ENCODE measurements at places on chromosomes 7 and 10.

GRCh38 chr10:101007915-101008822, 8.6 kb downstream of the LZTS2 start:
- no peak for DNase-seq

- DNase-seq, result no peak
These were observed 15.3 kb upstream of the ASB4 start for GRCh38 chr7:95470452-95470851.

GRCh38 chr7:135341049-135341448, 107.4 kb downstream of the STRA8 start:
- DNase-seq, result no peak

DNA sequence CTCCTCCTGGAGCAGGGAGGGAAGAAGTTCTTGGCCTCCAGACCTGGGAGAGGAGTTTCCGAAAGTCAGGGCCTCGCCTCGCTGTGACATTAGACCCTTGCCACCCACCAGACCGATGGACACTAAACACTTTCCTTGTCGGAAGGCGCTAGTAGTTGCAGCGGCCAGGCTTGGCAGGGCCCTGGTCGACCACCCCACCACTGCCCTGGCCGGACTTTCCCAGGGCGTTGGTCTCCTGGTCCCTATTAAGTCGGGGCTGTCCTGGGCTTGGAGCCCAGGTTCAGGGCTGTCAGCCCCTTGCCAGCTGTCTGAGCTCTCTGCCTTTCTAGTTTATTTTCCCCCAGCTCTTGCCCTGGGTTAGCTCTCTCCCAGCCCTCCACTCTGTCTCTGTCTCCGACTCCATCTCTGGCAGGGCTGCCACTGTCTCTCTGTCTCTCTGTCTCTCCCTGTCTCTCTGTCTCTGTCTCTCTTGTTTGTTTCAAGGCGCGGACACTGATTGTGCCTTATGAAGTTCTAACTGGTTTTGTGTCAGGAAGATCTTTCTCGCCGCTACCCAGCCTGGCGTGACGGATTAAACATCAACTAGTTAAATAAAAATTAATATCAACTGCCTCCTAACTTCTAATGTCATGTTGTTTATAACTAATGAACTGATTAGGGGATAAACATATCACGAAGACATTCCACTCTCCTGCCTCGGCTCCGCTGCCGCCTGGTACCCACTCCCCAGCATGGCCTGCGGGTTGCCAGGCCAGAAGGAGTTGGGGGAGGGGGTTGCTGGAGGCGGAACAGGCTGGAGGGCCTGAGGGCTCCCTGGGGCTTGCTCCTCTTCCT, 13.8 kb upstream of the PAX2 start:
- no peak for DNase-seq

DNA sequence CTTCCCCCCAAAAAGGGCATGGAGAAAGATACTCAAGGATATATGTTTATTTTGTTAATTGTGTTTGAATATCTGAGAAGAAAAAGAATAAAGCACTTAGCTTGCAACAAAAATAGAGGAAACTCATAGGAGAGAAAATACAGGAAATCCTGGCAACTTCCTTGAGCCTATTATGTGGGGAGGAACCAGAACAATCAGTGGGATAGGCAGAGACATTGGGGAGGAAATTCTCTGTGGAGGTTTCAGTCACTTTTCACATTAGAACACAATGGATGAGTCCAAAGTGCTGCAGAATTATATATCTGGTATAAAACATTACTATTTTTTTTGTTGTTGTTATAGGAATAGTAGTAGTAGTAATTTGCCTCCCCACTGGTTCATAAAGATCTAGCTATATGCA, 240.1 kb downstream of the THSD7A start:
- no peak for DNase-seq

DNA sequence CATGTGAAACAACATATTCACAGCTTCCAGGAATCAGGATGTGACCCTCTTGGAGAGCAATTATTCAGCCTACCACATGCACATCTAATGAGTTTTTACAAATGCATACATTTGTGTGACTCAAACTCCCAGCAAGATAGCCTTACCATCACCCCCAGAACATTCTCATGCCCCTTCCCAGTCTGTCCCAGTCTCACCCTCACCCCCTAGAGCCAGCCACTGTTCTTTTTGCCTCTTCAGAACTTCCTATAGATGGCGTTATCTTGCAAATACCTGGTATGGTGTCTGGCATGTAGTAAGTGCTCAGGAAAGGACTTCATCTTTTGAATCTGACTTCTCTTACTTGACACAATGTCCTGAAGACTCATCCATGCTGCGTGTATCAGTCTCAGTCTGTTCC, 23.9 kb upstream of the AOC1 start:
- no peak for DNase-seq

- DNase-seq, result no peak
These were observed 66.5 kb upstream of the INPP5A start for GRCh38 chr10:132471125-132471451.

GRCh38 chr7:7237978-7238267, 55.6 kb downstream of the C1GALT1 start:
- DNase-seq, result no peak

DNA sequence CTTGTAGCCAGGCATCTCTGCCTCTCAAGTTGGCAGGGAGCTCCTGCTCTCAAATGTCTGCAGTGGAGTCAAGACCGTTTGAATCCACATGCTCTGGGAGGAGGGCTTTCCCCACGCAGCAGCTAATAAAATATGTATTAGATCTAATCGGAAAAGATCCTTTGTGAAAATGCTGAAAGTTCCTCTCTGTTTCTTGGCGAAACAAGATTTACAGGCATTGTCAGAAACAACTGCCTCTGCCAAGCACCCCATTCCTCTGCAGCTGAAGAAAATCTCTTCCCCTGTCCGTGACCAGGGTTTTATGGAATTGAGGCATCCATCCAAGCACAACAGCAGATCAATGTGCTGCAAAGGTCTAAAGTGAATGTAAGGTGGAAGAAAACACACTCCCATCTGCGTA, 165.8 kb downstream of the TCERG1L start:
- DNase-seq, result no peak
